Stimulated activated CD8-positive, alpha-beta memory T cell treated with anti-CD3 and anti-CD28 coated beads, Interleukin-12 subunit alpha, Interleukin-12 subunit beta, amount 100 ng/mL, for 4 hours (primary cell): ENCODE measurements at places on chromosomes 2 and 18.

GRCh38 chr2:199439066-199439465 is 18.7 kb downstream of the SATB2 start:
- DNase-seq, result no peak

- DNase-seq, result no peak
Observed at GRCh38 chr18:32668956-32669355, 103.9 kb downstream of the KLHL14 start.

- DNase-seq, result no peak
Observed at GRCh38 chr2:106147665-106148064, 46.4 kb downstream of the UXS1 start.

GRCh38 chr2:74024216-74024615 is 39.5 kb downstream of the TET3 start:
- DNase-seq, result no peak

DNA sequence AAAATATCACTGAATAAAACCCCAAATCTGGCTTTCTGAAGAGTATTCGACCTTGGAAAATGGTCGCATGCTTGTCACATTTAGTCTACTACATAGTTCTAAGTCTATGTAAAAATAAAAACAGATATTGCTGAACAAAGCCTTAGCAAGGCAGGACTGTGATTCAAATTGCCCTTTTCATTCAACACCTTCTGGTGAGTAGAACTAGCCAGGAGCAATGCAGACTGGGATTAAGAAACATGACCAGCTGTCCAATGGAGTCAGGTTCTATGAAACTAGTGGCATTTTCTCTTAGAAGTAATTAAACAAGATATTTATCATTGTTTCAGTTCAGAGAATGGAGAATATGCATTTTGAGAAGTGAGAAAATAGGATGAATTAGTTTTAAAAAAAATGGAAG is 1260.5 kb upstream of the ACVR2A start:
- no peak for DNase-seq

DNA sequence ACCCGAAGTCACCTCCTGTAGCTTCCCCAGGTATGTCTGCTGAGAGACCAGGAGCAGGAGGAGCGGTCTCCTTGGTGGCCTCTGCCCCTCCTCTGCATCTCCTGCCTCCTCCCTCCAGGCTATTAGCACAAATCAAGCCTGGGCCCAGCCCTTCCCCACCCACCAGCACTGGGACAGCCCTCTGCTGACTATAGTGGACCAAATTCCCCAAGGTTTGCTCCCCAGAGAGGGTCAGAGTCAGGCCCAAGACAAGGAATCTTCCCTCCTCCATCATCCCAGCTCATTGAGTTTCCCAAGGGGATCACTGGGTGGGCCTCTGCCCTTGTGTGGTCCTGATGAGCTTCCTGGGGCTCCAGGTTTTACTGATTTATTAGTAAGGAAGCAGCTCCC is 62.1 kb downstream of the EMILIN2 start:
- DNase-seq, result no peak

GRCh38 chr2:30363406-30363805 is 83.6 kb upstream of the LCLAT1 start:
- no peak for DNase-seq

DNA sequence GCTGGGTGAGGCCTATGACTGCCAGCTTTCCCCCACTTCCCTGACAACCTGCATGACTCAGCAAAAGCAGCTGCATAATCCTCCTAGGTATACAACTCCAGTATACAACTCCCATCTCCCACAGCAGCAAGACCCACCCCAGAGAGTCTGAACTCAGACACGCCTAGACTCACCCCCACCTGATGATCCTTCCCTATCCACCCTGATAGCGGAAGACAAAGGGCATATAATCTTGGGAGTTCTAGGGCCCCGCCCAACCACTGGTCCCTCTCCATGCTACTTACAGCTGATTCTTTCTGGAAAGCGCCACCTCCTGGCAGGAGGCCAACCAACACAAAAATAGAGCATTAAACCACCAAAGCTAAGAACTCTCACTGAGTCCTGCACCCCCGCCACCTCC is 296.5 kb downstream of the DCC start:
- DNase-seq, result no peak

DNA sequence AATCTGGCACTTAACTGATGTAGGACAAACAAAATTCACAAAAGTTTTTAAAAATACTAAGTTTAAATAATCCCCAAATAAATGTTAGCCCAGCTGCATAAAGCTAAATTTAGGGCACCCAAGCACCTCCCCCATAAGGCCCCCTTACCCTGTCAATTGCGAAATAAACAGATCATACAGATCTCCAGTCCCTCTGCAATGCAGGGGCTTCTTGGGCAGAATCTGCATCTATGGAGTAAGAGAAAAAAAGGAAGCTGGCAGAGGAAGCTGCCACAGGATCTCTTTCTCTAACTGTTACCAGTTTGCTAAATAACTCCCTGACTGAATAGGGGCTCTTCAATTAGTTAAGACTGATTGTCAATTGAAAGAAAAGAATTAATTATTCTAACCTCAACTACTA is 117.7 kb downstream of the MEMO1 start:
- DNase-seq, result no peak
